Fibroblast of lung (primary cell): ENCODE measurements at places on chromosomes 11 and 22.

DNA sequence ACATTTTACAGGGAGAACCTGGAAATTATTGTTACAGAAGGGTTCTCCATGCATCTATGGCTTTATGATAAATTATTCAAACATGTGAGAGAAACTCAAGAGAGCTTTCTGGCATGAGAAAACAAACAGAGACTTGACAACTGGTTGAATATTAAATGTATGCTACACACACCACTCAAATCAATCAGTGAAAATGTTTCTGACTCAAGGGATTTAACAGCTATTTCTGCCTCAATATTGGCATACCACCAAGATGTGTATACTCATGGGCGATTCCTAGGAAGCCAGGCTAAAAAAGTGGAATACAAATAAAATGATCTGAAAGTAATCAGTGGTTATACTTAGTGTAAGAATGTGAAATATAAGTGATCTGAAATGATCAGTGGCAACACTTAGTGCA lies 15.8 kb upstream of the OR51T1 start:
- no peak overlapping the region for H3K4me3 ChIP-seq
- H3K4me1 ChIP-seq: no peaks in the 10 kb centered on the region
- no peak for DNase-seq
- no peaks in the 10 kb centered on the region for H3K27me3 ChIP-seq

- no peak overlapping the region for H3K4me3 ChIP-seq
- no peaks in the 10 kb centered on the region for H3K27me3 ChIP-seq
- H3K36me3 ChIP-seq: no peaks in the 10 kb centered on the region
- no peak overlapping the region for H3K27ac ChIP-seq
- DNase-seq: no peak
Observed at GRCh38 chr11:70674605-70675004, 276.3 kb downstream of the CTTN start.

DNA sequence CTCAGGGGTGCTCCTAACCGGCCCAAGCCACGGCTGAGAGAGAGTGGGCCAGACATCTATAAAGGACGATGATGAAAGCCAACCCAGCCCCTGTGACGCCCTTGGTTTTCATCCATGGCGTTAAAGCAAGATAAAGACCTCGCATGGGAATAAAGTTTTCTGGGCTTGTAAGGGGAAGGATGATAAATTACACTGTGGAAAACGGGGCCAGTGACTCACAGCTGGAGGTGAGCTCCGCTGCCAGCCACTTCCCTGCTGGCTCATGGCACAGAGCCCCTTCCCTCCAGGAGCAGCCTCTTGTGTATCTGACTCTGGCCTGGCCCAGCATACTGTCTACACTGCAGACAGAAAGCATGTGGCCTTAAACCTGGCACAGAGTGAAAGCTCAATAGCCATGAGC lies 503.2 kb upstream of the B3GAT1 start:
- H3K4me3 ChIP-seq: no peak overlapping the region
- no peaks in the 10 kb centered on the region for H3K4me1 ChIP-seq
- no peak overlapping the region for H3K27ac ChIP-seq
- no peaks in the 10 kb centered on the region for H3K36me3 ChIP-seq
- no peaks in the 10 kb centered on the region for H3K27me3 ChIP-seq

DNA sequence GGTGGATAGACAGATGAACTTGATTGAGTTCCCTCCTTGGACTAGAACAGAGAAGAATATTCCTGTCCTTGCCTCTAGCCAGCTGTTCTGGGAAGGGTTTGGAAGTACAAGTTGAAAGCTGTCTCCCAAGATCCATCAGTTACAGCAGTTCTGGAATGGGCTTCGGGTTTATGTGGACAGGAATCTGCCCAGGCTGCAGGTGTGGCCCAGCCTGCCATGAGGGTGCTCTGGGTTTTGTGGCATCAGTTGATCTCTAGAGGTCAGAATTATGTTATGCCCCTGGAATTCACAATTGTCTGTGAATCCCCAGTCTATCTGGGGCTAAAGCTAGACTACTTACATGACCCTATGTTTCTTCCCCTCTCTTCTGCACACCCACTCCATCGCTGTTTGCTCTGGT lies 4.9 kb upstream of the MICAL2 start:
- H3K4me3 ChIP-seq: no peak overlapping the region
- H3K4me1 ChIP-seq: peaks cover 5% of the 10 kb centered on the region
- H3K27me3 ChIP-seq: no peaks in the 10 kb centered on the region

DNA sequence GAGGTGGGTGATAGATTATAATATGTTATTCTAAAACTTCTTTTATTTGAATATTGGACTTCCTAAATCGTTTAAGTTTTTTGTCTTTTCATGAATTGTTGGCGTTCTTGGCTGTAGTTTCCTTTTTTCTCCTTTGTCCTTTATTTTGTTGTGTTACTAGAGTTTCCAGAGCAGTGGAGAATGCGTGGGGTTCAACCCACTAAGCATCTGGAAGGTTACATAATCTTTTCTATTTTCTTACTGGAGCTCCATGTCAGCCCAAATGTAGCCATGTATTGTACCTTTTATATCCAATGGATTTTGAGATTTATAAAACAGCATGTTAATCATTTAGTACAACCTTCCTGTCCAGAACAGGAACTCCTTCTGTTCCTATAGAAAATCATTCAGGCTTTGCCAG lies 63.2 kb downstream of the PPP6R3 start:
- H3K36me3 ChIP-seq: peaks cover 3% of the 10 kb centered on the region
- H3K27me3 ChIP-seq: no peaks in the 10 kb centered on the region
- DNase-seq: no peak
- no peak overlapping the region for H3K4me3 ChIP-seq
- H3K27ac ChIP-seq: no peak overlapping the region
- no peaks in the 10 kb centered on the region for H3K4me1 ChIP-seq

- H3K4me3 ChIP-seq: no peak overlapping the region
- H3K27me3 ChIP-seq: peaks cover 4% of the 10 kb centered on the region
- DNase-seq: no peak
- H3K4me1 ChIP-seq: no peaks in the 10 kb centered on the region
Observed at GRCh38 chr11:62068730-62069129, 55.1 kb upstream of the INCENP start.

DNA sequence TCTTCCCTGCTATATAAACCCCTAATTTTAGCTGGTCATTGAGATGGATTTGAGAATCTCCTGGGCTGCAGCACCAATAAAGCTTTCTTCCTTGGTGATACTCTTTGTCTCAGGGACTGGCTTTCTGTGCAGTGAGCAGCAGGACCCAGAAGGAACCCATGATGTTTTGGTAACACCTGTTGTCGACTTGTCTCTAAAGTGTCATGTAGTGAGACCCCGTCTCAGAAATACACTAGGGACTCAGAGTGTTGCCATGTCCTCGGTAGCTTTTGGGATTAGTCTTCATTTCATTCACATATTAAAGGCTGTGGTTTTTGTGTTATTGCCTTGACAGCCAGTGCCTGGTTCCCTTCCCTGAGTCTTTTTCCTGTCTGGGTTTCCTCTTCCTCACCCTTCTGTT lies 1078.7 kb downstream of the TBC1D22A start:
- H3K4me1 ChIP-seq: no peaks in the 10 kb centered on the region
- DNase-seq: no peak
- H3K4me3 ChIP-seq: no peak overlapping the region
- H3K27ac ChIP-seq: no peak overlapping the region

DNA sequence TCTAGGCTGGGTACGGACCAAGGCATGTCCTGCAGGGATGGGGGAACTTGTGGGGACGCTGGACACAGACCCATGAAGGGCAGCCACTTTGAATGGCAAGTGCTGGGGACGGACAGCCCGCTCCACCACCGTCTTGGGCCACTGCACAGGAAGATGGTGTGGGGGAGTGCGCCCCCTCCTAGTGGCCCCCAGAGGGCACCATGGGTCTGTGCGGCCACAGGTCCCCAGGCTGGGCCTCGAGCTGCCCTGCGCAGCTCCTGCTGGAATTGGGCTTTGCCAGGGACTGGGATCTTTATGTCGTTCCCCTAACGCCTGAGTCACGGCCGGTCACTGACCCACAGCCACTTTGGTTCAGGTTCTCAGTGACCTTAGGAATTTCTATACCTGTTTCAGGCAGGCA lies 44.4 kb downstream of the NAT10 start:
- H3K4me3 ChIP-seq: no peak overlapping the region
- no peaks in the 10 kb centered on the region for H3K27me3 ChIP-seq
- no peak overlapping the region for H3K27ac ChIP-seq

- DNase-seq: peak; percentile 12
- no peak overlapping the region for H3K4me3 ChIP-seq
- H3K27ac ChIP-seq: no peak overlapping the region
- no peaks in the 10 kb centered on the region for H3K36me3 ChIP-seq
- H3K4me1 ChIP-seq: no peaks in the 10 kb centered on the region
Observed at GRCh38 chr22:17079572-17079971, 5.2 kb upstream of the IL17RA start.

DNA sequence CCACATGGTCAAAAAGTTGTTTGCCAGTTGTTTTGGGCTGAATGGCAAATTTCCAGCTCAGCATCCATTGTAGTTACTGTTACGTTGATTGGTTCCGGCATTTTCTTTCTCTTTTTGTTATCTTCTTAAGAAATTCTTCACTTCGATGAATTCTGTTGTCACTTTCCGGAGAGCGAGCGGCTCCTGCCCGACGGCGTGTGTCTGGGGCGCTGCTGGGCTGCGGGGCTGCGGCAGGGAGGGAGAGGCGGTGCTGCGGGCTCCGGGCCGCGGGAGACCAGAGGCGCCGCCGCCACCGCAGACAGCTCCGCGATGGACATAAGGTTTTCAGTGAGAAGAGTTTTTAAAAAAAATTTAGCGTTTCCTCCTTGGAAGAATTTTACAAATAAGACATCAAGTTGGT lies 117.4 kb downstream of the RRM1 start:
- H3K36me3 ChIP-seq: no peaks in the 10 kb centered on the region
- H3K27me3 ChIP-seq: peaks cover 9% of the 10 kb centered on the region
- no peaks in the 10 kb centered on the region for H3K4me1 ChIP-seq
- no peak overlapping the region for H3K4me3 ChIP-seq

- no peaks in the 10 kb centered on the region for H3K36me3 ChIP-seq
- H3K27me3 ChIP-seq: no peaks in the 10 kb centered on the region
- H3K4me3 ChIP-seq: no peak overlapping the region
Observed at GRCh38 chr11:23284631-23285030, 424.4 kb upstream of the CCDC179 start.

- DNase-seq: peak; percentile 11
- H3K4me1 ChIP-seq: no peaks in the 10 kb centered on the region
- no peak overlapping the region for H3K27ac ChIP-seq
Observed at GRCh38 chr11:61061081-61061826, 41.0 kb upstream of the CD5 start.

DNA sequence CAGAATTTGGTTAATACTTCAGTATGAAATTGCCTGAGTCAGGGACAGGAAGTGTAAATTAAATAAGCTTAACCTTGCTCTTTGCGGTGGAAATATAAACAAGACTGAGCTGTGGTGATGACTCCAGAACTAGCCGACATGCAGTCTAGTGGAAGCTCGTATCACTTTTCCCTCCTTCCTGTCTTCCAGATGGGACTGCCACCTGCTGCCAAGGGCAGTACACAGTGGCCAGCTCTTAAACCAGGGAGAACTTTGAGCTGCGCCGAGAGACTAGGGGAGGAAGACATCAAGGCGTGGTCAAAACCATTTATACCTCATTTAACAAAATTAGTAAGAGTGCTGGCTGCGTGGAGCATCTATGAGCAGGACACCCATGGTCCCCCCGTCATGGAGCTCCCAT lies 31.3 kb upstream of the CTTN start:
- H3K27me3 ChIP-seq: no peaks in the 10 kb centered on the region
- no peak overlapping the region for H3K4me3 ChIP-seq
- H3K36me3 ChIP-seq: peaks cover 4% of the 10 kb centered on the region
- peak; percentile 65 for DNase-seq

DNA sequence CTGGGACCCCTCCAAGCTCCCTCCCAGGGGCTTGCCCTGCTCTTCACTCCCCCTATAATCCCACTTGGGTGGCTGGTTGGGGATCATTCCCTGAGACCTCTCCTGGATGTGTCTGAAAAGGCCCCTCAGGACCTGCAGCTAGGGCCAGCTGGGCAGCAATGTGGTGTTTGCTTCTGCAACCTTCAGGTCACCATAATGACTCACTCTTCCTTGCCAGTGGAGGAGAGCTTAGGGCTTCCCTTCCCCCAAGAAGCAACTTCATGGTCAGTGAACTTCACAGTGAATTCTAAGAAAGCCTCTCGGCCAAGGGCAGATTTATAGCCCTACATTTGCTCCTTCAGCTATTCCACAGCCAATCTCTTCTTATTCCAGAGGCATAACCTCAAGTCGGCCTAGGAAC lies 45.1 kb upstream of the TSPAN18 start:
- H3K4me3 ChIP-seq: no peak overlapping the region
- H3K4me1 ChIP-seq: no peaks in the 10 kb centered on the region
- peaks cover 2% of the 10 kb centered on the region for H3K27me3 ChIP-seq
- DNase-seq: peak; percentile 70
- no peaks in the 10 kb centered on the region for H3K36me3 ChIP-seq

DNA sequence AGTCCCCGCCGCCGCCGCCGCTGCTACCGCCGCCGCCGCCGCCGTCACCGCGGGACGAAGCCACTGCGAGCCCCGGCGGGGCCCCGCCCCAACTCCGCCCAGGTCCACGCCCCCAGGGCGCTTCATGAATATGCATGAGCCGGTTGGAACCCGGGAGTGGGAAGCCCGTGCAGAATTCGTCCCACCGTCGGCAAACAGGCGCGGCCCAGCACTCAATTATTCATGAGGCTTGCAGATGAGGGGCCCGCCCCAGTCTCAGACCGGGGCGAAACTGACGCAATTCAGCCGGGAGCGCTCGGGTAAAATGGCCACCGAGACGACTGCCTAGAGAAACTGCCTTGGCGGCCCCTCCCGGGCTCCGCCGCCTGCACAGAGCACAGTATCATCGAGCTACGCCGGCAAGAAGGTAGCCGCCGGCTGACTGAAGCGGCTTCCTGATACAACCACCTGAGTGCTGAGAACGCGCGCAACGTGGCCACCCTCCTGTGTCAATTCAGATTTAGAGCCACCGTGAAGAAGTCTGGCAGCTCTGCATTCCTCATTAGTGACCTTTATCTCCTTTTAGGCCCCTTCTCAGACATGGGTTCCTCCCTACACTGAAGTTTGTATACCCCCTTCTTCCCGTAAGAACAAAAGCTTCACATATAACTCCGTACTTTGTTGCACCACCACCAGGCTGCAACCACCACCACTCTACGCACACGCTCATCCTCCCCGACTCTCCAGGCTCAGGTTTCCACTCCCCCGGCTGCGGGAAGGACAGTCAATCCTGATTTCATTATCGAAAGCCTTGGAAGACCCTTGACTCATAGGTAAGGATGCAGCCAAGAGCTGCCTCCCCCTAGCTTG lies at the start of gene TNKS1BP1:
TNKS1BP1 (minus strand) TSS at position 67 of the 849 bp plus-strand sequence. CDS start 3,067 bp downstream, outside the sequence.
- peaks cover 27% of the 10 kb centered on the region for H3K4me1 ChIP-seq
- DNase-seq: peak; percentile 95
